Fibroblast of skin of back (primary cell): ENCODE measurements at places on chromosomes 4 and X.
A peak's percentile ranks its signal among the peaks of the same experiment; 100 is the strongest.

DNA sequence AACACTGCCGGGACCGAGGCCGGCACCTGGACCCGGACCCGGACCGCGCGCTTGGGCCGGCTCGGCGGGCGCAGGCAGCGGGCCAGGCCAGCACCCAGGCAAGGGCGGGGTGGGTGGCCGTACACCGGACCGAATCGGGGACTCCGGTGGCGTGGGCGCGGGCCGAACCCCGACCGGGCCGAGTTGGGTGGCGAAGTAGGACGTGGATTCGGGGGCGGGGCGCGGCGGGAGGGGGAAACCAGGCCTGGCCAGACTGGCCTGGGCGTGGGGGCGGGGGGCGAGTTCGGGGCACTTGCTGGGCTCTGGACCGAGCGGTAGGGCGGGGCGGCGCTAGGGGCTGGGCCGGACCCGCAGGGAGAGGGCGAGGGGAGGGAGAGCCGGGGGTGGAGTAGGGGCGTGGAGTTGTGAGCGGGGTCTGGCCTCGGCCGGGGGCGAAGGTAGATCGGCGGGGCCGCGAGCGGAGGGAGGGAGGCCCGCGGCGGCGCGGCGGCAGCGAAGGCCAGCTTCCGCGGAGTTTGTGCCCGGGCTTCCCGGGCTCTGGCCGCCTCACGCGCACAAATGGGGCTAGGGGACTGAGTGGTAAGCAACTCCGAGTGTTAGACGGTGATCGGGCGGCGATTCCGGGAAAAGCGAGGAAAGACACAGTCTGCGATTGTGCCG, 1.8 kb upstream of the BCORL1 start:
- no peak for DNase-seq

DNA sequence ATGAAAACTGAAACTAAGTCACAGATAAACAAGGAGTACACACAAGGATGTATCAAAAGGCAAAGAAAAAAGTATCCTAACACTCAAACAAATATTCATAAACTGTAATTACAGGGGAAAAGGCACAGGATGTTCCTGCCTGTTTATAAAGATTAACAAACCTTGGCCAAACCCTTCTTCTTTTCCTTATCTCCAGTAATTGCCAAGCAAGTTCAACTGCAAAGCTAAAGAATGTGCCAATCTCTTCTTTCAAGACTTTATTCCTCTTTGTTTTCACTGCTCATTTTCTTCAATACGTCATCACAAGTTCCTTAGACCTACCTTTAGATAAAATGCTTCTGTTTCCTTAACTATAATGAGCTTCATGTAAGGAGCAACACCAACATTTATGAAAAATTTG, 171.2 kb downstream of the AMELX start:
- DNase-seq = no peak

DNA sequence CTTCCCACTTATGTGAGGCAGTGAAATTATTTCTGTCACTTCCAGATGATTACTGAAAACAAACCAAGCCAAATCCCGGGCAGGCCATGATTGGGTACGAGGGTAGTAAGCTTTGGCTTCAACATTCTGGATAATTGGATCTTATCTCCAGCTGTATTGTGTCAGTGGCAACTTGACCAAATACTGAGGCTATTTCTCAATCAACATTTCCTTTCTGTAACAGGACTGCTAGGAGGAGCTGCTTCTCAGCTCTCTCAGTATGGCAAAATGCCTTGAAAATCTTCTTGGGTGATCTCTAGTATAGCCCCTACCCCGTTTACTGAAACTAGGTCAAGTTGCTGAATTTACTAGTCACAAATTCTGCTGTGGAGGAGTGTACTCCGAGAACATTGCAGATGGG, 169.3 kb upstream of the FRMPD4 start:
- no peak for DNase-seq

GRCh38 chr4:86358257-86358656, 1.6 kb downstream of the MAPK10 start:
- no peak for DNase-seq

DNA sequence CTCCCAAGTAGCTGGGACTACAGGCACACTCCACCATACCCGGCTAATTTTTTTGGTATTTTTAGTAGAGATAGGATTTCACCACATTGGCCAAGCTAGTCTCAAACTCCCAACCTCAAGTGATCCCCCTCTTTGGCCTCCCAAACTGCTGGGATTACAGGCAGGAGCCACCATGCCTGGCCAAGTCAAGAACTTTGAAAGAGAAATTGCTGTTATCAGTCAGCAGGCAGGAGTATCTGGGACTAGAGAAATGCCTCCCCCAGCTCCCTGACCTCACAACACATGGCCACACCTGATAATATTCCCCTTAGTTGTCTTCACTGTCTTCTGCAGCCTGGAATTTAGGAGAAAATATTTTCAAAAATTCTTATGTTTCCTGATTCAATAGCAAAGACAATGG, 7.4 kb downstream of the TXK start:
- no peak for DNase-seq

- peak; percentile 82 for DNase-seq
These were observed 20.9 kb upstream of the S100G start for GRCh38 chrX:16628946-16629595.

DNA sequence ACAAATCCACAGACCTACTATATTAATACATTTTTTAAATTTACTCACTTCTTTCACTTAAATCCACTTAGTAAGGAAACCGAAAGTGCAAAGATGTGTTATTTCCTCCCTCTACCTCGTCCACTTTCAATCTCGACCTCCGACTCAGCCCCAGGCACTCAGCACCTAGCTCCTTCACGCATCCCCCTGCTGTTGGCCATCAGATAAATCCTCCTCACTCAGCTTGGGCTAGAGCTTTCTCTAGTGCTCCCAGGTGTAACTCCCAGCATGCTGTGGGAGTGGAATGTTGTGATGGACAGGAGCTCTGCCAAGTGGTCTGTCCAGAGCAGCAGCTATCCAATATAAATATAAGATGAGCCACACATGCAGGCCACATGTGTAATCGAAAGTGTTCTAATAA, 26.7 kb upstream of the TEC start:
- DNase-seq = no peak

DNA sequence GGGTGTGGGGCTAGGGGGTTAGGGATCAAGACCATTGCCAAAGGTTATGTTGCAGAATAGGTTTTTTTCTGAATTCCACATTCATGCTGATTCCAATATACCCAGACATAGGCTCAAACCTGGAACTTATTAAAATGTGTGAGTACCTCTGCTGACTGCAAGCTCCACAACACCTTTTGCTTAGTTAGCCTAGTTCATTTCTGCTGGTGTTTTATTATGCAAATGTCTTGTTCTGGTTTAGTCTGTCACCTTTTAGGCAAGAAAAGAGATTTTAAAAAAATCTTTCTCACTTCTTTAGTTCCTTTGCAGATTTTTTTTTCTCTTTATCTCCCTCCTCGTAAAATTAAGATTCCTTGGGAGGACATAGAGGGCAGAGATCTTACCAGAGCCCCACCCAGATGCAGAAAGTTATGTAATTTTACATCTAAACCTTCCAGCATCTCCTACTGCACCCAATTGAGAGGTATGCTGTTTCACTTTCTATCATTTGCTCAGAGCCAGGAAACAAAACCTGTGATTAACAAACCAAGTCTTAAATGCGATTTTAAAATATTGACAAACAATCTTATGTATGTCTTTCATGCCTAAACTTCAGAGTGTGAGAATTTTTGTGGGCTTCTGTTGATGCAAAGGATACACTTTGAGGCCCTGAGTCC, 190.7 kb upstream of the CLNK start:
- no peak for DNase-seq

- DNase-seq = no peak
These were observed 462.3 kb upstream of the ADGRL3 start for GRCh38 chr4:60737858-60738257.
